ENCODE measurements at places on chromosomes 4 and X.

GRCh38 chr4:47209833-47210232, 178.5 kb downstream of the GABRB1 start:
- no peak for DNase-seq

GRCh38 chr4:72360075-72360474, 208.9 kb downstream of the ADAMTS3 start:
- DNase-seq = no peak

DNA sequence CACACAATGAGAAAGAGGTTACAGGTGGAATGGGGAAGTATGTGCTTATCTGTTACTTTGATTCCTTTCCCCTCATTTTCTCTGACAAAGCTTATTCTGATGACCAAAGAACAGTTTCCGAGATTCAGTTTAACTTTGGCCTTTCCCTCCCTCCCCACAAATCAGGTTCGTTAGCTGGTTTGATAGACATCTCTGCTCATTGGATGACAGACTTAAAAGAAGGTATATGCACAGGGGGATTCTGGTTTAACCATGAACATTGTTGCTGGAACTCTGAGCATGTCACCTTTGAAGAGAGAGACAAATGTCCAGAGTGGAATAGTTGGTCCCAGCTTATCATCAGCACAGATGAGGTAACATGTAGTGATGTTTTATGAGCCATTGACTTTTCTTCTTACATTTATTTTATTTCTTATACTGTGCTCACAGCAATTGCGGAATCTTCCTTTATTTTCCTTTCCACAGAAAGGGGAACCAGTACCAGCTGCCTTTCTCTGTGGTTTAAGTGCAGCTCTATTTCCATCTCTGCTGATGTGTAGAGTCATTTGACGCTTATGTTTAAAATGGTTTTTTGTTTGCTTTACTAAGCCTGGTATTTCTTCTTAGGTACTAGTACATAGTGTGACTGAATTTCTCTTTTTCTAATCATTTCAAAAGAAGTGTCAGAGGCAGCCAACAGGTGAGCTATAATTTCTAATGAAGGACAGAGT, 125.0 kb downstream of the AKAP4 start:
- DNase-seq = no peak

DNA sequence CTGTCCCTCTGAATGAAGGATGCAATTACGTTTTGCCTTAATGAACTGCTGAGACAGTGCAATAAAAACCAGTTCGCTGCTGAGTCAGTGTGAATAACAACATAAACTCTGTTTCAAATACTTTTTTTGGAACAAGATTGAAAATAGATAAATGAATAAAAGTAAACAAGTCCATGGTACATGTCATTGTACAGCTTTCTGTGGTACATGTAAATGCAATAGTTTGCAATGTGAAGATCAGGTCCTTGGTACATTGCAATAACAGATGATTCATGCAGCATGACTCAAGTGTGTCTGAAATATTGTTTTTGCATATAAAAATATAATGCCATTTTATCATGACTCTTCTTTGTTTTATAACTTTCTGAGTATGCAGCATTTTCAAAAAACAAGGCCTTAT, 193.4 kb upstream of the PACRGL start:
- DNase-seq = no peak

- DNase-seq = no peak
Observed at GRCh38 chrX:9676738-9677097, 88.9 kb downstream of the GPR143 start.

- DNase-seq = no peak
Observed at GRCh38 chr4:123597586-123597985, 201.0 kb downstream of the SPRY1 start.

DNA sequence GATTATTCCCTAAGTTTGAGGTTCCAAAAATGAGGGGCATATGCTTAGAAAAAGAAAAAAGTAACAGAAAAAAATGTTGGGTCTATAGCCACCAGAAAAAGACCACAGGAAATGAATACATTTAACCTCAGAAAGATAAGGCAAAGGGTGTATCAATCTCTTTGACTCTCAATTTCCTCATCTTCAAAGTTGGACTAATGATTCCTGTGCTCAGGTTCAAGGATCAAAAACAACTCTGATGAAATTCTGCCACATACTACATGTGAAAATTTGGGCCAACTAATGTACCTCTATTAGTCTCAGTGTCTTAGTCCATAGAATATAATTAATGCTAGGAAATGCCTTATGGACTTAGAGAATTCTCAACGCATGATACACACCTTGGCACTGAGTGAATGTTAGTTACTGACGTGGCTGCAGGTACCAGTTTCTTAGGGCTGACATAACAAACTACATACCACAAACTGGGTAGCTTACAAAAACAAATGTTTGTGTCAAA, 257.7 kb downstream of the ANKRD50 start:
- DNase-seq = no peak
